ENCODE measurements at places on chromosomes 11 and 22. TPM values are rescaled to one million over a fixed set of nuclear protein-coding genes. Genes with fewer than 3 reads are reported as not detected.

The GAB4 gene
- total RNA-seq: not detected

The MUC6 gene
- not detected for total RNA-seq

GRCh38 chr11:64649291-64649697 lies 58.3 kb downstream of the SLC22A12 start:
- DNase-seq: no peak

- DNase-seq: no peak
Observed at GRCh38 chr11:128867277-128867676, at the start of gene KCNJ1. KCNJ1 (minus strand) TSS chr11:128867296; CDS start chr11:128840243, 27,053 bp downstream.

DNA sequence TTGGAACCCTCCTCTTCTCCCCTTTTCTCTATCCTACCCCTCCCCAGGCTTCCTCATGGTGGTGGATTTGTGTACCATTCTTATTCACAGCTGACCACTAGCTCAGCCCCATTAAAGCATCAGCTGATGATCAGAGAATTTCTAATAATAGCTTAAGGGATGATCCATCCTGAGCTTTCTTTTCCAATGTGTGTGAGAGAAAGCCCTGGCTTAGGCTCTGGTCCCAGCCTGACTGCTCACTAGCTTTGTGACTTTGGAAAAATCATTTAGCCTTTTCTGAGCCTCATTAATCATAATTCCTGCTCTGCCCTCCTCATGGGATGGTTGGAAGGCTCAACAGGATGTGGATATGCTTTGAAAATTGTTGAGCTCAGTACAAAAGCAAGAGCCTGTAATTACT lies 26.3 kb upstream of the CCDC90B start:
- no peak for DNase-seq

DNA sequence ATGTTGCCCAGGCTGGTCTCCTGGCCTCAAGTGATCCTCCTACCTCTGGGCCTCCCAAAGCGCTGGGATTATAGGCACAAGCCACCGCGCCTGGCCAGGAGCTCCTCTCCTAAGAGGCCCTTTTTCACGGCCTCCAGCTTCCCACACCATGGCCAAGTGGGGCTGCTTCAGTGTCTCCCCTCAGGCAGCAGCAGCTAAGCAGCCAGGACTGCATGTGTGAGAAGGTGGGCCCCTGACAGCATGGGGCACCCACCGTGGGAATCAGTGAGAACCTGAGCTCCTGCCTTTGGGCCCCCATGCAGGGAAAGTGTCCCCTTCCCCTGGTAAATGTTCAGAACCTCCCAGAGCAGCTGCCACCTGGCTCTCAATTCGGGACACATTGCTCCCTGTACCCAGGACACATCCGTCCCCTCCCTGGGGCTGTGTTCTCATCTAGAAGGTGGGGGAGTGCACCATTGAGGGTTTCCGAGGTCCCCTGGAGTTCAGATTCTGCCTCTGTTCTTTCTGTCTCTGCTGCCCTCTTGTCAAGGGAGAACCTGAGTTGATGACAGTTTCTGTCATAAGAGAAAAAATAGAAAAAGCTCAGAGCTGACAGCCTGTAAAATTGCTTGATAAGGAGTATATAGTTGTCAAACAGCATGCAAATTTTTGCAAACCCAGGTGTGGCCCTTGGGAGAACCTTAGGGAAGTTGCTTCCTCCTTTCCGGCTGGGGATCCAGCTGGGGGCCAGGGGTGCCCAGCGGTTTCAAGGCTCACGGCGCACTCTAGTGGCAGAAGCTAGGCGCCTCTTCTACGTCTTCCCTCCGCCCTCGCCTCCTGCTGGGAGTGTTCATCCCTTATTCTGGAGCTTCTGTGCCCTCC lies 29.7 kb downstream of the FAM83F start:
- no peak for DNase-seq

DNA sequence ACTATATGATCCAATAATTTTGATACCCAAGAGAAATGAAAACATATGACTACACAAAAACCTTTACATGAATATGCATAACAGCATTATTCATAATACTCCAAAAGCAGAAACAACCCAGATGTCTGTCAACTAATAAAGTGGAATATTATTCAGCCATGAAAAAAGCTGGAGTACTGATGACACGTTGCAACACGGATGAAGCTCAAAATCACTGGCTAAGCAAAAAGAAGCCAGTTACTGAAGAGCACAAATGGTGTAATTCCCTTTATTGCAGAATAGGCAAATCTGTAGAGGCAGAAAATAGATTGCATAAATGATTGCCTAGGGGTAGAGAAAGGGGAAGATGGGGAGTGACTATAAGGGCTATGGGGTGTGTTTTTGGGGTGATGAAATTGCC lies 117.6 kb upstream of the FGF3 start:
- no peak for DNase-seq

DNA sequence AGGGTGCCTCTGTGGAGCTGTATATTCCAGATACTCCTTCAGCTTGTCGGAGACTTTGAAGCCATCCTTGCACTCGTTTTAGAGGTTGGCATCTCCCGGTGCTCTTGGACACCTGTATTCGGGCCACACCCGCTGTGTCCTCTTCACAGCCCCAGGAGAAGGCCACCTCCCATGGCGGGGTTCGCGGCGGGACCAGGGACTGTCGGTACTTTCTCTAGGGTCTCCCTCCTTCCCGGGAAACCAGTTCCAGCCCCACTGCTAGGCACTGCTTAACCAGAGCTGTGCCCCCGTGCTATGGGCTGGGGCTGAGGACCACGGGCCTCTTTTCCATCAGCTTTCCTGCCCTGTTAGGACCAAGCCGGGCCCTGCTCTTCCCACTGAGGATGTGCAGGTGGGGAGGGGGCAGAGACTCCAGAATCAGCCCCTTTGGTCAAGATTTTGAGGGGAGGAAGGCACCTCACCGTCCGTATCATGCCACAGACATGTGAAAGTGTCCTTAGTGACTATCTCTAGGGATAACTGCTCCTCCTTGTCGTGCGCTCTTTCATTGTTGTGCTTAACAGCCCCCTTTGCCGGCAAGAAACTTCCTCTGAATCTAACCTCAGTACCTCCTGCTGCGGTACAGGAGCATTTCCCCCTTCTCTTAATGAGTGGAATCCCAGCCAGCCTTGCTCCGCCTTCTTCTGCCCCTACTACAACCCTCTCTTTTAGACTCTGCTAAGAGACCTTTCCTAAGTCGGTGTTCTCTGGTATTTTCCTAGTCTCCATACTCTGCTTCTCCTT lies 1.2 kb upstream of the B3GAT1 start:
- DNase-seq: no peak

DNA sequence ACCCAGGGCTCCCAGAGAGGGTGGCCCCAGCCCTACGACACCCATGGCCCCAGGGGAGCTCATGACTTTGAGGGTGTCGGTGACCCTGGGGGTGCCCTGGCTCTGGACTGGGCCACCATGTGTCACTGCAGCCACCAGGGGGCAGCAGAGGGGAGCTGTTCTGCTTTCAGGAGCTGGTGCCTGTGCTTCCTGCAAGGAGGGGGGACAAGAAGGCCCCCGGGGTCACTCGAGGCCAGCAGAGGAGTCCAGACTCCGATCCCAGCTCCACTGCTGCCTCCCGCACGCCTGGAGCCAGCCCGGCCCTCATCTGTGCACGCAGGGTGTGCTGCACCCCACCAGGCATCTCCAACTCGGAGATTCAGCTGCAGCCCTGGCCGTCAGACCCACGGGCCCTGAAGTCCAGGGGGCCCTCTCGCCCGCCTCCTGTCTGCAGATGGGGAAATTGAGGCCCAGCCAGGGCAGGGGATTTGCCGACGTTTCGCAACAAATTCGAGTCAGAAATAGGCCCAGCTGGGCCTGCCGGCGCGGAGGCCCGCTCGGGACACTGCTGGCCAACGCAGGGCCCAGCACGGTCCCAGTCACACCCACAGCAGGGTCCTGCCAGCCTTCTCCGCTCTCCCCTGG lies 29.5 kb upstream of the WNT7B start:
- peak; percentile 52 for DNase-seq

The MRGPRX4 gene
- total RNA-seq: not detected

DNA sequence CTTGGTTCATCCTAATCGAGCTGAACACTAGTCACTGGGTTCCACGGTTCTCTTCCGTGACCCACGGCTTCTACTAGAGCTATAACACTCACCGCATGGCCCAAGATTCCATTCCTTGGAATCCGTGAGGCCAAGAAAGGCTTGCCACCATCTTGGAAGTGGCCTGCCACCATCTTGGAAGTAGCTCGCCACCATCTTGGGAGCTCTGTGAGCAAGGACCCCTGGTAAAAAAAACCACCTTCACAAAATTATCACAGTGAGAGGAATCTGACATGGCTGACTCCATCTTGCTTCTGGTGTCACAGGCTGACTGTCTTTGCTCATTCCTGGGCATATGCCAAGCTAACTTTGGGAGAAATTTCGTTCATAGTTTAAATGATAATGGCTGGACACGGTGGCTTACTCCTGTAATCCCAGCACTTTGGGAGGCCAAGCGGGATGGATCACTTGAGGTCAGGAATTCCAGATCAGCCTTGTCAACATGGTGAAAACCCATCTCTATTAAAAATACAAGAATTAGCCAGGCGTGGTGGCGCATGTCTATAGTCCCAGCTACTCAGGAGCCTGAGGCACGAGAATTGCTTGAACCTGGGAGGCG lies 18.9 kb upstream of the KCTD14 start:
- DNase-seq: no peak

GRCh38 chr11:117198613-117199012 lies 557 bp upstream of the TAGLN start:
- DNase-seq: no peak

DNA sequence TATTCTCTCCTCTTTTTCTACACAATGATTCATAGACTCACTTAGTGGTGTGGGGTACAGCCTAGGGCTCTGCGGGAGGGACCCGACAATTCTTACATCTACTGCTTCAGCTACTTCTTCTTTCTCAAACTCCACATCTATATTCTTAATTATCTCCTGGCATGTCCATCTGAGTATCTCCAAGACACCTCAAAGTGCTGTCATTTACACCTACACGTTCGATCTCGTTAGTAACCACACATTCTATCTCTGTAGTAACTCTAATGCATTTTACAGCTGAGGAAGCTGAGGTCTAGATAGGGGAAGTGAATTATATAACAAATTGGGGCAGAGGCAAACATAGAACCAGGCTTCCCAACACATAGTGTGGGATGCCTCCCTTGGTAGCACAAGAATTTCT lies 27.7 kb upstream of the RRM1 start:
- DNase-seq: no peak

- no peak for DNase-seq
Observed at GRCh38 chr22:20135265-20135664, 3.7 kb downstream of the ZDHHC8 start.

- no peak for DNase-seq
Observed at GRCh38 chr11:9139628-9140357, 48.4 kb upstream of the SCUBE2 start.
